Right hindlimb (tissue), 1 donor: ENCODE measurements at places on chromosomes 5 and 9.

DNA sequence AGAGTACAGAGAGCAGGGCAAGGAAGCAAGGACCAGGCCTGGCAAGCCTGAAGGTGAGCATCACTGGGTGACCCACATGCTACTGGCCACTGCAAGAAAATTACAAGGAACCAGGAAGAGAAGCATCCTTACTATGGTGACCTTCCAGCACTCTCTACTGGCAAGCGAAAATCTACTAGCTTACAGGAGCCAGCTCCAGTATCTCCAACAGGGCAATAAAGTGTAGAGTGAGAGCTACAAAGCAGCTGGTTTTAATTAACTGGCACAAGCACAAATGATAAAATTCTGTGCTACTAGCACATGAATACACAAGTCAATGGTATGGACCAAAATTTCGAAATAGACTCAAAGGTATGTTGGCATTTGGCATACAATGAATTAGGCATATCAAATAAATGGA lies 113.3 kb upstream of the CAST start:
- DNase-seq = no peak

- DNase-seq = no peak
Observed at GRCh38 chr9:137750566-137750965, 127.0 kb upstream of the CACNA1B start.

DNA sequence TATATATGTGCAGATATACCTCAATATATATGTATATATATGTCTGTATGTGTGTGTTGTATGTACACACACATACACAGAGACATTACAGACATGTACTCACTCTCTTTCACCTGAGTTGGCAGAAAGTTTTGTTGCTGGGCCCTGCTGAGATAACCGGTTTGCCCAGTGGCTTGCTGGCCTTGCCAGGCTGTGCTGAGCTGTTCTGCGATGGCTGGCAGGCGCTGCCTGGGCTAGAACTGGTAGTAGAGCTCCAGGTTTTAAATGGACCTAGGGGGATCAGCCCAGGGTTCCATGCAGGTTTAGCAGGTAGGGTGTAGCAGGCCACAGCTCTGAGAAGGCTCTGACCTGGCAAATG lies 394.3 kb downstream of the GADD45G start:
- DNase-seq = no peak

- DNase-seq = no peak
Observed at GRCh38 chr5:179111267-179112207, 51.4 kb downstream of the ZNF354C start.

GRCh38 chr5:9513827-9514226 lies 32.0 kb downstream of the SEMA5A start:
- no peak for DNase-seq

DNA sequence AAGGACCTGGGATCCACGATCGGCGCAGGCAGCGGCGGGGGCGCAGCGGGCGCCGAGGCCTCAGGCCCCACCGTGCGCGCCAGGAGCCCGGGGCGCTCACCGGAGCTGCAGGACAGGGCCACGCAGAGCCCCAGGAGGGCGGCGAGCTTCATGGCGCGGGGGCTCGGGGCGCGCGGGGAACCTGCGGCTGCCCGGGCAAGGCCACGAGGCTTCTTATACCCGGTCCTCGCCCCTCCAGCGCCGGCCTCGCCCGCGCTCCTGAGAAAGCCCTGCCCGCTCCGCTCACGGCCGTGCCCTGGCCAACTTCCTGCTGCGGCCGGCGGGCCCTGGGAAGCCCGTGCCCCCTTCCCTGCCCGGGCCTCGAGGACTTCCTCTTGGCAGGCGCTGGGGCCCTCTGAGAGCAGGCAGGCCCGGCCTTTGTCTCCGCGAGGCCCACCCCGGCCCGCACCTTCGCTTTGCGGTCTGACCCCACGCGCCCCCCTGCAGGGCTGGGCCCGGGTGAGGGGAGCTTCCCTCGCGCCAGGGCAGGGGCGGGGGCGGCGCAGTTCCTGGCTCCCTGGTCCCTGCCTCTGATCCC lies at the start of gene SCGB3A1:
TSS of gene SCGB3A1 (minus strand) at position 189 of the 577 bp plus-strand sequence. CDS start at position 152, 37 bp downstream.
- DNase-seq = no peak
